ENCODE measurements at places on chromosomes 5 and 9.

DNA sequence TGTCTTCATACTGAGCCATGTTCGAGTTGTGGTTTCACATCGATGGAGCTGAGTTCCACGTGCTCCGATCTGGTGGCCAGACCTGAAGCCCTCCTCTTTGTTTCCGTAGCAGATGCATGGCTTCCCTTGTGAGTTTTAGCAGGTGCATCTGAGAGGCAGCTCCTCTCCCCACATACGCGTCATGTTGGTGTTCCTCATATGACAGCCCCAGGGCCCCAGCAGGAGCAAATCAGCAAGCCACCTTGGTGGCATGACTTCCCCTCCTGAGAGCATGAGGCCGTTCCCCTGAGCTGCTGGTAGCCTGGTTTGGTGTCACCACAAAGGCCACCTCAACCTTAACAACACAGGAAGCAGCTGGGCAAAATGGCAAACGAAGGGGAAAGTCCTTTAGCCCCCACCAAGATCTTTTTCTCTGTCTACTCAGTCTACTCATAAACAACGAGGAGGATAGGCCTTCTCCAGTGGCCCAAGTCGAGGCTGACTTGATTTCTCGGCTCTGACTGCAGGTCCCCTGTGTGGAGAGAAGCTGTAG lies 5.9 kb downstream of the CYFIP2 start:
- no peak for DNase-seq

- DNase-seq: no peak
These were observed 37.9 kb downstream of the GLRA1 start for GRCh38 chr5:151886546-151887275.

- DNase-seq: no peak
These were observed 210.1 kb downstream of the DEPDC1B start for GRCh38 chr5:60489856-60490255.

DNA sequence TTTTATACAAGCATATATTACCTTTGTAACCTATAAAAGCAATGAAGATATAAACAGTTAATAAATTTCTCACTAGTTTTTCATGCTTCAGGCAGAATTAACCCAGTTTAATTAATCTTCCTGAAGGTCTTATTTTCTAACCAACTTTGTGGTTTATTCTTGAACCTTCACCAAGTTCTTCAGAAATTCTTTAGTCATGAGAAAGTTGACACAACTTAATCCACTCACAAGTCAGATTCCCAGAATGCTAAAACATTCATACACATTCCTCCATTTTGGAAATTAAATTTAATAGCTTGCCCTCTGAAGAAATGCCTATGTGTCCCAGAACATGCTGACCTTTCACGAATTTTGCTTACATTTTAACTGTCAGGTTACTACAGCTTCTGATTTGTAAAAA lies 105.4 kb upstream of the PAM start:
- DNase-seq: no peak

DNA sequence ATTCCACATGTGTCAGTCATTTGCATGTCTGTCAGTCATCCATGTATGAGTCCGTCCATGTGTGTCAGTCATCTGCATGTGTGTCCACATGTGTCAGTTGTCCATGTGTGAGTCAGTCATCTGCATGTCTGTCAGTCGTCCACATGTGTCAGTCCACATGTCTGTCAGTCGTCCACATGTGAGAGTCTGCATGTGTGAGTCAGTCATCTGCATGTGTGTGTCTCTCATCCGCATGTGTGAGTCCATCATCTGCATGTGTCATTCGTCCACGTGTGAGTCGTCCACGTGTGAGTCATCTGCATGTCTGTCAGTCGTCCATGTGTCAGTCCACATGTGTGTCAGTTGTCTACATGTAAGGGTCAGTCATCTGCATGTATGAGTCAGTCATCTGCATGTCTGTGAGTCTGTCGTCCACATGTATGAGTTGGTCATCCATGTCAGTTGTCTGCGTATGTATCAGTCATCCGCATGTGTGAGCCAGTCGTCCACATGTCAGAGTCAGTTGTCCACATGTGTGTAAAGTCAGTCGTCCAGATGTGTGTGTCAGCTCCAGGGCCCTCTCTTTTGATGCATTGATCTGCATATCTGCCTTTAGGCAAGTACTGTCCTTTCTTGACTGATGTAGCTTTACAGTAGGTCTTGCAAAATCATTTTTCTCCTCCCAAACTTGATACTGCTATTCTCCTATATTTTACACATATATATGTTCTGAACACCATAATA lies 72.5 kb upstream of the CACNA1B start:
- DNase-seq: no peak

GRCh38 chr5:83443534-83443933 lies 28.0 kb upstream of the VCAN start:
- DNase-seq: no peak

DNA sequence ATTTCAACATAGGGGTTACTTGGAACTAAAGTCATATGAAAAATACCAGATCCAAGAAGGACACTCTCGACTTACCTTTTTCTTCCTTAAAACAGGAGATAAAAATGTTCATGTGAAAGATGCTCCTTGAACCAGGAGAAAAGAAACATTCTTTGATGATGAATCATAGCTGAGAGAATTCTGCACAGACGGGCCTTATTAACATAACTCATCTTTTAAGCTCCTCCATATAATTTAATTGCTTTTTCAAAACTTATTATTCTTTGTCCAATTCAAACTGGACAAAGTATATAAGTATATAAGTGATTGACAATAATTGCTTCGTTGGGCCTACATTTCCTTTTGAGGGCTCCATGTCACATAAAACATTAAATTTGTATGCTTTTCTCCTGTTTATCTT lies 945.2 kb upstream of the C9orf72 start:
- no peak for DNase-seq

- no peak for DNase-seq
These were observed 14.6 kb downstream of the URM1 start for GRCh38 chr9:128385496-128386460.

- DNase-seq: no peak
These were observed 656.5 kb downstream of the TLE1 start for GRCh38 chr9:81032831-81033230.

GRCh38 chr5:180807654-180808414 lies 5.2 kb upstream of the MGAT1 start:
- no peak for DNase-seq

GRCh38 chr9:89621676-89622075 lies 16.9 kb downstream of the GADD45G start:
- DNase-seq: no peak

GRCh38 chr5:69052181-69052580 lies 41.6 kb upstream of the SLC30A5 start:
- no peak for DNase-seq

DNA sequence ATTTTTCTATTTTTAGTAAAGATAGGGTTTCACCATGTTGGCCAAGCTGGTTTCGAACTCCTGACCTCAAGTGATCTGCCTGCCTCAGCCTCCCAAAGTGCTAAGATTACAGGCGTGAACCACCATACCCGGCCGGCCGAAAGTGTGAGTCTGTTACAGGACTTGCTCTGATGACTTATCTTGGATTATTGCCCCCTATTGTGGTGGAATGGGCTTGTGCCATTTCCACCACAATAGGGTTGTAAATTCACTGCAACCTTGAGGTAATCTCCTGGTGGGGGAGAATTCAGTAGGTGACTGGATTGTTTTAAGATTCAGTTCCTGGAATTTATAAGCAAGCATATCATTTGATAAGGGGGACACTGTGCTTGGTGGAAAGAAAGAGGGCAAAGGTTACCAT lies 15.0 kb upstream of the HMGCR start:
- no peak for DNase-seq

DNA sequence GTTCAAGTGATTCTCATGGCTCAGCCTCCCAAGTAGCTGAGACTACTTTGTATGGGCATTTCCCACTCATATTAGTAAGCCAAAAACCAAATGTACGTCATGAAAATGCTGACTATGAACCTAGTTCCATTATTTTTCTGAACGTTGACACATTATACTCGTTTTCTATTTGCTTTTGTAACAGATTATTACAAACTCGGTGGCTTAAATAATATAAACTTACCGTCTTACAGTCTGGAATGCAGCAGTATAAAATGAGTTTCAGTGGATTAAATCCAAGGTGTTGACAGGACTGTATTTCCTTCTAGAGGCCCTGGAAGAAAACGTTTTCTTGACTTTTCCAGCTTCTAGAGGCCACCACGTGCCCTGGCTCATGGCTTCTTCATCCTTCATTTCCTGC lies 517.0 kb downstream of the GADD45G start:
- DNase-seq: no peak

DNA sequence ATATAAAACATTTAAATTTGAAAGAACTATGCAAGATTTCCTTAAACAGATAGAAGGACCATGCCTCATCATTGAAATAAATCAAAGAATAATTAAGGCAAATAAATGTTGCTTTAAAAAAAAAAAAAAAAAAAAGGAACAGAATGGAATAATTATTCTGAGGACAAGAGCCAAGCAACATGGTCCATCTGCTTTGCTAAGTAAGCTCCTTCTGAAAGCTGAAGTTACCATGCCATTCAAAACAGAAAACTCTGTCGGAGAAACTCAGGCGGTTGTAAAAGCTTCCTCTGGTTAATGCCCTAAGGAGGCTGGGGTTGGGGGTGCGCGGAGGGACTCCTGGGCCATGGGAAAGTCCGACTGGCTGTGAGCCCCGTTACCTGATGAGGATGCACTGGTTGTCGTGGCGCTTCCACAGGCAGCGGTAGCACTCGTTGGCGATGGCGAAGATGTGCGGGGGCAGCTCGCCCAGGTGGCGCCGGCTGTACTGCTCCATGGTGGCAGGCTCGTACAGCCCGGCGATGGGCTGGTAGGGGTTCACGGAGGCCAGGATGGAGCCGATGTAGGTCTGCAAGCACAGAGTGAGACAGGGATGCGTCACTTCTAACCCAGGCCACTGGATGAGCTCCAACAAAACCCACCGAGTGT lies 141.7 kb downstream of the MYO10 start:
- no peak for DNase-seq

GRCh38 chr5:151553130-151553670 lies 37.9 kb downstream of the FAT2 start:
- DNase-seq: no peak
